ENCODE measurements at places on chromosomes 3 and 15.

DNA sequence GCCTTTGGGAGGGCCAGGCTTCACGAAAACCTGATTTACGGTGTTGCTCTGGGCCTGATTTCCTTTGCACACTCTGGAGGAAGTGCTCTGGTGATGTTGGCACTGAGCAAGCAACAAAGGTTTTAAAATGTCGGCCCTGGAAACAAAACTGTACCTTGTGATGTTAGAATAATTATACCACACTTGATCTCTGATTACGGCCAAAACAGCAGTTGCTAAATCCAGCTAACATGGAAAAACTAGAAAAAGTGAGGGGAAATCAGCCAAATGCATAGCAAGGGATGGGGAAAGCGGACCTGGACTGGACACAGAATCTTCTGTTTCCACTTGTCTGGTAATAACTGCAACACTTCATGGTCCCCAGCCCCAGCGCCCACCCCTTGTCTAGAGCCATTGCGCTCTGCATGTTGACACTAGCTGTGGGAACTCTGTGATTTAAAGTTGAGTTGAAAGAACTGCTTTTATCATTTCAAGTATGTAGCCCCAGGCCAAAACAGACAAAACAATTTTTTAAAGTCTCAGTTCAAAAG, 120.1 kb downstream of the VGLL4 start:
- DNase-seq, result no peak

DNA sequence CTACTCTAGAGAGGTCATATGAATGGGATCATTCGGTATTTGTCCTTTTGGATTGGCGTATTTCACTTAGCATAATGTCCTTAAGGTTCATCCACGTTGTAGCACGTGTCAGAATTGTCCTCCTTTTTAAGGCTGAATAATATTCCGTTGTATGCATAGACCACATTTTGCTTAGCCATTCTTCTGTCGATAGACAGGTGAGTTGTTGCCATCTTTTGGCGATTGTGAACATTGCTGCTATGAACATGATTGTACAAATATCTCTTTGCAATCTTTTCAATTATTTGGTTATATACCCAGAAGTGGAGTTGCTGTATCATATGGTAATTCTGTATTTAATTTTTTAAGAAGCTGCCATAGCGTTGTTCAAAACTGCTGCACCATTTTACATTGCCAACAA, 52.4 kb upstream of the GOLGA8J start:
- DNase-seq, result no peak

DNA sequence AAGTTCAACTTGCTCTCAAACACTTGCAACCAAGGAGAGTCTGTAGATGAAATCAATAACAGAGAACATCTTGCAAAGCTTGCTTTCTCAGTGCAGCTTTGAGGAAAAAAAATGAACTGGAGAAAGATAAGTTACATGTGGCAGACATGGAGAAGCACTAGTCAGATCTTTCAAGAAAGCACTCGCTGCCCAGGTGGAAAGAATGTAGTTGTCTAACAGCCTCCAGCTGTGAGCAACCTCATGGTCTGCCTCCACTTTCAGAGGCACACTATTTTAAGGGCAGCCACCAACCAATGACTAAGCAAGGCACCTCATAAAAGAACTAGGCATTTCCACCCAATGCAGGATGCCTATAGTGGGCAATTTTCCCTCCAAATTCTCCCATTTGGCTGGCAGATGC, 125.4 kb upstream of the CPNE4 start:
- DNase-seq, result no peak

GRCh38 chr3:30618526-30618925, 12.1 kb downstream of the TGFBR2 start:
- DNase-seq, result no peak

DNA sequence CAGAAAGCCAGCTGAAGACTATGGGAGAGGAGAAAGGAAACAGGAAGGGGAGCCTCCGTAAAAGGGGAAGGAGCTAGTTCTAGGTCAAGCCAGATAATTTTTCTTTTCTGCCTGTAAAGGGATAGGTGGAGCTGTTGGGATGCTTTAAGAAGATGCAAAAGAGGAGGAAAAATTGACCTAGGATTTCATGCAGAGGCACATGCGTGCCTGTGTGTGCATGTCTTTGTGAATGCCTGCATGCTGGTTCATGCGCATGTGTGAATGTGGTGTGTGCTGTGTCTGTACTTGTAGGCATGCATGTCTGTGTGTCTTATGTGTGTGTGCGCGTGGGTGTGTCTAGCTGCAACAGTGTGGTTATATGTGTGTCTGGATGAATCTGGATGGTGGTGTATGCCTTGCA, 27.3 kb downstream of the CCDC33 start:
- DNase-seq, result no peak

DNA sequence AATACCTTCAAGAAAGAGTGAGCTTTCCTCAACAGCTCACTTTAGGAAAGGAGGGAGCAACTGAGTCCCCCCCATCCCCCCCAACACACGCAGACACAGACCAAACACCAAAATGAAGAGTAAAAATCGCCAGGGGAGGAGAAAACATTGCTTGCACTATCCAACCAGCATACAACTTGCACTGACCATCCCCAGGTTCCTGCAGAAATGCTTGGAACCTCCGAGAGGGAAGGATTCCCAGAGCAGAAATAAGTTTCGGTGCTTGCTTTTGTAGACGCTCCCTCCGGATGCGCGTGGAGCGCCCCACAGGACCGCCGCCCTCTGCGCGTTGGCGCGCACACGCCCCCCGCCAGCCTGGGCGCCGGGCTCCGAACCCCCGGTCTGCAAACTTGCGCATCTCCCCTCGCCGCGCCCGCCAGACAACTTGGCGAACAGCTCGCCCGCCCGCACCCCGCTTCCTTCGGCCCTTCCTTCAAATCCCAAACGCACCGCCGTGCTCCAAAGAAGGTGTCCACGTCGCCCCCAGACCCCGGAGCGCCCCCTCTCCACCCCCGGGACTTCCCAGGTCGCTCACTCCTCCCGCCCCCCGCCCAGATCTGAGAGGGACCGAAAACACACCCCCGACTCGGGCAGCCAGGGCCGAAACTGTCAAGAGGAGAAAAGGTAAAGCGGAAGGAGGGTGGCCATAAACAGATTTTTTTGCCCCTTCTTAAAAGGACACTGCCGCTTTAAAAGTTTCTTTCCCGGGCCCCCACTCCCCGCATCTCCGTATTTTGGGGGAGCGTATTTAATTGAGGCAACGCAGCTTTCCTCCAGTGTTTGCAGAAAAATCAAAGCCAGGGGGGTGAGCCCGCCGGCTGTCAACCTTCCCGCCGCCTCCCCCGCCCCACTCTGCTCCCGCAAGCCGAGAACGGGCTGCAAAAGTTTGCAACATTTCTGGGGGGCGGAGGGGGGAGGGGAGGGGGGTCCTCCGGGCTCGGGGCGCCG, 859 bp downstream of the RORA start:
- DNase-seq, result peak; percentile 34

DNA sequence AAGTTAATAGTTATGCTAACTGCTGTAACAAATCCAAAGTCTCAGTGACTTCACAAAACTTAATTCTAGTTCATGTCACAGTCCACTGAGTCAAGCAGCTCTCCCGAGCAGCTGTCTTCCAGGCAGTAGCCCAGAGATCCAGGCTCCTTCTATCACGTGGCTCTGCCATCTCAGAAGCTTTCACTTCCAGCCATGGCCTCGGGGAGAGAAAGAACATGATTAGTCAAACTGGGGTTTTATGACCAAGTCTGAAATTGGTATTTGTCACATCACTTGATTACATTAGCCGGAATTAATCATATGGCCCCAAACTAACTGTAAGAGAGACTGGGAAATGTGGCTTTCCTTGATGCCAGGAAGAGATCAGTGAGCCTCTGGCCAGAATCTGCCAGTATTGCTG, 70.2 kb upstream of the DGKG start:
- DNase-seq, result no peak

GRCh38 chr3:22734207-22734606, 468.9 kb upstream of the UBE2E2 start:
- DNase-seq, result no peak

- DNase-seq, result no peak
Measured at GRCh38 chr15:25427861-25428260, 11.0 kb downstream of the UBE3A start.

GRCh38 chr3:12969486-12969885, 103.7 kb downstream of the IQSEC1 start:
- no peak for DNase-seq

- no peak for DNase-seq
Measured at GRCh38 chr15:64314456-64314855, 41.5 kb downstream of the CSNK1G1 start.

DNA sequence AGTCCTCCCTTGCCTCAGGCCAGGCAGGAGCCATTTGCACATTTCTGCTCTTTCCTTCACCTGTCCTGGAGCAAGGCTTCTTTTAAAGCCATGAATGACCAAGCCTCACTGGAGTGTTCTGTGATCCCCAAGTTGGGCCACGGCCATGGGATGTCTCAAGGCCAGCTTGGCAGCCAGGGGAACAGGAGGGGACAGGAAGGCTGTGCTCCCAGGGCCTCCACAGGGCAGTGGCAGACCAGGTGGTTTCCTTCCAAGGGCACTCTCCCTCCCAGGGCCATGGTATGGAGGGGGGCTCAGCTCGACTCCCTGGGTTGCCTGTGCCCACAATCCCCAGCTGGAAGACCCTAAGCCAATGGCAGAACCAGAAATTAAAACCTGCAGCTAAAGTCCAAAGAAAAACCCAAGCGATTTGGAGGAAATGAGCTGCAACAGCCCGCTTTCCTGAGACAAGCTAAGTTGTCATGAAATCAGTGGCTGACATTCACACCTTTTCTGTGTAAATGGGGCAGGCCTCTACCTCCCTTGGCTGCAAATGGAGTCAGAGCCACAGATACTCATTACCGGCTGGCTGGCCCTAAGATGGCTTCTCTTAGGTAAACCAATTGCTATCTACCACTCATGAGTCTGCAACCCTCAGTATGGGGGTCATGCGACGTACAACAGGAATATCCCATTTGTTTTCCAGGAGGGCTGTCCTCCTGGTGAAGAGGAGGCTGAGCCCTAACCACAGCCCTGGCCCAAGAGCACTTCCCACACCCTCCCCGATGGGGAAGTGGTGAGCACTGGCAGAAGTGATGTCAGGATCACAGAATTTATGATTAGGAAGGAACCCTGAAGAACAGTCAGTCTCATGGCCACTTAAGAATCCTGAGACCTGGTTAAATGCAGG, 83.3 kb downstream of the SNRK start:
- DNase-seq, result no peak

DNA sequence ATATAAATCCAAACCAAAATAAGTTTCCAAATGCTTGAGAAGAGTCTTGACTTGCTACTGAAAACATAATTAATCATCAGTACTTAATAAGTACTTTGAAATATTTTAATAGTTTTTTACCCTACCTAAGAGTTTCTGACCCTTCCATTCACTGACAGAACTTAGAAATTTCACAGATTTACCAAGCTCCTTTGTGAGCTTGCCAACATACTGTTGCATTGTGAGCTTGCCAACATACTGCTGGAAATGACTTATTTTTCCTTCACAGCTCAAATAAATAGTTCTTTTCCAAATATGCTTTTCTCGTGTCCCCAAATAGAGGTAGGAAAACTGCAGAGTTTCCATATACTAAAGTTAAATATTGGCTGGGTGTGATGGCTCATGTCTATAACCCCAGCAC, 9.6 kb upstream of the AADAC start:
- DNase-seq, result no peak

DNA sequence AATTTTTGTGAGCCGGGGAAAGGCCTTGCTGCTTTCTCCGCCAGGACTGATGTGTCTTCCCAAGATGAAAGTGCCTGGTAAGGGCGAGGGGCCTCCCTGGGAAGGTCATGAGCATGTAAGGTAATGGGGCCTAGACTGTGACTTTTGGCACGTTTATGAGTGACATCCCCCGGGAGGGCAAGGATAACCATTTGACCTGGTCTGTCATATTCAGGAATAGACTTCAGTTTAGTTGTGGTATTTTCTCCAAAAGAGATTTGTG, 631 bp upstream of the CNBP start:
- DNase-seq, result no peak

GRCh38 chr3:101857301-101857741, 8.0 kb downstream of the NFKBIZ start:
- DNase-seq, result no peak

DNA sequence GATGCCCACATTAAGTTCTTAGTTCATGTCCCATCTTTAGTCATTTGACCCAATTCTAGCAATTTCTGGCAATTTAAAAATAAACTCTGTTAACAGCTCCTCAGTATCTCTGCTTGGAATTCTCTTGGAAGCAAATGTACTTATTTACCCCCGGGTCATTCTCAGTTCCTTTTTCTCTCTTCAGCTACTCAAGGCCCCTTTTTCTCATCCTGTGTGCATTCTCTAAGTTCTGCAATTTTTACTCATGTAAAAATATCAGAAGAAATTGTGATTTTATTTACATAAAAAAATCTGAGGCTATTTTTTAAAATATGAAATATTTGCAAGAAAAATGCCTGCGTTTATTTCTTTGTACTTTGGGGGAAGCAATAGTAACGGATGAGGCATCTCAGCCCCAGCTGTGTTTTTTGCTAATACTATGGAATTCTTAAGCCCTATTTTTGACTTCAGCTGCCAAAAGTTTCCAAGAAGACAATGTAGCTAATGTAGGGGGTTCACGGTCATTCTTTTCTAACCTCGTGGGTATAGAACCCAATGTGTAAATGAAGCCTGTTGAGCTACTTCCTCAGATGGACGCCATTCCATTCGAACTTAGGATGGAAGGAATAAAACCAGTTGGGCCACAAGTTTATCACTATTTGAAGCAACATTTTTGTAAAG, 20.0 kb downstream of the CERS3 start:
- DNase-seq, result no peak

GRCh38 chr3:10524270-10524669, 18.9 kb upstream of the ATP2B2 start:
- DNase-seq, result no peak
